ENCODE measurements at places on chromosomes 5 and 9.

DNA sequence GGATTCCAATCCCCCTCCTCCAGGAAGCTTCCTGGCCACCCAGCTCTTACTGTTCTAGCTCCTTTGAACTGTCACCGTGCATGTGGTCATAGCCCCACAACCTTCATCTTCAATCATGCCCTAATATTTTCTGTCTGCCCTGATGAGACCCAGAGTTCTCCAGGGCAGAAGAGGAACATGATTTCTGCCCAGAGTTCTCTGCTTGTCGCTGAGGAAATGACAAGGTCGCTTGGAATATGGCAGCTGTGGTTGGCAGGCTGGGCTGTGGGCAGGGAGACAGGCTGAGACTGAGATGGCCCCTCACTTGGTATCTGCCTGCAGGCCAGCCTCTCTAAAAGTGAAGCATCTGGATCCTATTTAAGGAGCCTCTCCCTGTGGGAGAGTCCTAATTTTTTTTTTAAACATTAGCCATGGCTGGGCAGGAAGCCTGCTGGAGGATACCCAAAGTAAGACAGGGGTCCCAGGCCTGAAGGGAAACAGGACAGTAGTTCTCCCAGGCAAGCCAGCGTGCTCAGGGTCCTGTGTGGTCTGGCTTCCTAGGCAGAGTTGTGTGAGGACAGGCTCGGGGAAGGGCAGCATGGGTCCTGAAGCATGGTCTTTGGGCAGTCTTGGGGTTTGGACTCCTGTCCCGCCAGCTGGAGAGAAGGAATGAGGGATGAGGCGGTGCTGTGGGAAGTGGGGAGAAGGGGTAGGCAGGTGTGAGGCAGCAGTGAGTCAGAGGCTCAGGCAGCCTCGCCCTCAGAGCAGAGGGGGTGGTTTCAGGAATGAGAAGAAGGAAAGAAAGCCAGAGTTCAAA is 242.1 kb downstream of the FSTL4 start:
- DNase-seq, result no peak

DNA sequence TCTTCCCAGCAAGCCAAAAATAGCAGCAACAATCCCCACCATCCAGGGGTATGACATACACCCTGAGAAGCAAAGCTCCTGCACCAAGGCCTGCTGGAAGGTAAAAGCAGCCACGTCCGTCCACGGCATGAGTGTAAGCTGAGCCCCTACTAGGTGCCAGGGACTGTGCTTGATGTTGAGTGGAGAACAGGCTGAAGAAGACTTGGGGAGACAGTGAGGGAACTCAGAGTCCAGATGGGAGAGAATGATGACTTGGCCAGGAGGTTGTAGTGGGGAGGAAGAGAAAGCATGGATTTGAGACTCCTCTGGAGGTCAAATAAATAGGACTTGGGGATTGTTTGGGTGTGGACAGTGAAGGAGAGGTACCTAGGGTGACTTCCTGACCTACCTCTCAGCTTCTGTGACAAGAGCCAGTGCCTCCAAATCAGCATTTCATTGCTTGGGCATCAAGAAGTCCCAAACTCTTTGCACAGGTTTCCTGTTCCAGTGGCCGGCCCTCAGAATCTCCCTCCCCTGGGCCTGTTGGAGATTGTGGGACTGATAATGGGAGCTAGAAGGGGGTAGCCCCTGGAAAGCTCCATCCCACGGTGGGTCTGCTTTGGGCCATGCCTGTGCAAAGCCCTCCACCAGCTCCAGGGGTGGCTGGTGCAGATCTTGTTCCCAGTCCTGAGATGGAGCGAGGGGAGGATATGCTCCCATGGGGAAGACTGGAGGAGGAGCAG is 58.3 kb upstream of the ADAMTS2 start:
- DNase-seq, result no peak

DNA sequence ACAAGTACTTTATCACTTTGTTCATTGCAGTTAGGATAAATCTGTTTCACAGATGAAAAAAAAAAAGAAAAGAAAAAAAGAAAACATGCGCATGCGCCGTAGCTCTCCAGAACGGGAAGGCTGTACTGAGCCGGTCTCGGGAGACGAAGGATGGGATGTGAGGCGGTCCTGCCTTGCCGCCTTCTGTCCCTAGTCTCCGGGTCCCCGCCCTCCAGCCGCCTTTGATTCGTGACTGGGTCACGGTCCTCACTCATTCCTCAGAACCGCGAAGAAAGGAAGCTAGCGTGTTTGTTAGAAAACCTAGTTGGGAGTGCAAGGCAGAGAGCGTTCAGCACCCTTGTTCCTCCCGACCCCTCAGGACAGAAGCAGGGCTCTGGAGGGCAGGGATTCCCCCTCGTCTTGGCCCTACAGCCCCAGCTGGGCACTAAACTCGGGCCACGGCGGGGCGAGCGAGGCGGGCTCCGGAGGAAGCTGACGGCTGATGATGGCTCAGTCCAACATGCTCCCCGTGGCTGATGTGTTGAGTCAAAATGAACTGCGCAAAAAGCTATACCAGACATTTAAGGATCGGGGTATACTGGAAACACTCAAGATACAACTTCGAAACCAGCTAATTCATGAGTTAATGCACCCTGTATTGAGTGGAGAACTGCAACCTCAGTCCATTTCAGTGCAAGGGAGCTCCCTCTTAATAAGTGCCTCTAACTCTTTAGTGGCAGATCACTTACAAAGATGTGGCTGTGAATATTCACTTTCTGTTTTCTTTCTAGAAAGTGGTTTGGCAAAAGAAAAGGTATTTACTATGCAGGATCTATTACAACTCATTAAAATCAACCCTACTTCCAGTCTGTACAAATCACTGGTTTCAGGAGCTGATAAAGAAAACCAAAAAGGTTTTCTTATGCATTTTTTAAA is 40.0 kb downstream of the CPLANE1 start:
- DNase-seq, result no peak

DNA sequence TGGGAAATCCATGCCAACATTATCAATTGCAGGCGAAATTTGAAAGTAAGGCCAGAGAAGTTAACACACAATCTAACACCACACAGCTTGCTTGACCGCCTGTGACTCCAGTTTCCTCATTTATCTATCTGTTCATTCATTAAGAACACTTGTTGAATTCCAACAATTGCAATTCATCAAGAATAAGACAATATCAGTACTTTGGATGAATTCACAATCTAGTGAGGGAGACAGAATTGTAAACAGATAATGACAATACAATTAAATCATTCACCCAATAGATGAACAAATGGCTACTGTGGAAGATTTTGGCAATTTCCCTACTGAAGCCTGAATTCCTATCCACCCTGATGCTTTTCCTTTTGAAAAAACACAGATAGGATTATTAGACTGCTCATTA is 181.6 kb downstream of the TRIM36 start:
- DNase-seq, result no peak

GRCh38 chr9:93577078-93577974 is 942 bp downstream of the PHF2 start:
- no peak for DNase-seq

GRCh38 chr5:149766460-149767280 is 36.6 kb downstream of the PPARGC1B start:
- no peak for DNase-seq

DNA sequence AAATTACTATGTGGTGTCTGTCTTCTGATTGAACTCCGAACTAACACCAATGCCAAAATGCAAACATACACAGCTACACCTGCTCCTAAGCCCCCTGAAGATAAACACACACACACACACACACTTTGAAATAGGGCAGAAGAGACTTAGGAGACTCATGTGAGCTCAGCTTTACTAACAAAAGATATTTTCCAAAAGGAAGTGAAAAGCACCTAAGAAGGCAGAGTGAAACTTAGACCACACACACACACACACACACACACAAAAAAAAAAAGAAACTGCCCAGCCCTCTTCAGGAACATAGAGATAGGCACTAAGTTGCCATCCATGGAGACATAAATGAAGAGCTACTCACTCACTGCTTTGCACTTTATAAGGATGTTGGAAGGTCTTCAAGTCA is 45.2 kb upstream of the APC start:
- DNase-seq, result no peak

DNA sequence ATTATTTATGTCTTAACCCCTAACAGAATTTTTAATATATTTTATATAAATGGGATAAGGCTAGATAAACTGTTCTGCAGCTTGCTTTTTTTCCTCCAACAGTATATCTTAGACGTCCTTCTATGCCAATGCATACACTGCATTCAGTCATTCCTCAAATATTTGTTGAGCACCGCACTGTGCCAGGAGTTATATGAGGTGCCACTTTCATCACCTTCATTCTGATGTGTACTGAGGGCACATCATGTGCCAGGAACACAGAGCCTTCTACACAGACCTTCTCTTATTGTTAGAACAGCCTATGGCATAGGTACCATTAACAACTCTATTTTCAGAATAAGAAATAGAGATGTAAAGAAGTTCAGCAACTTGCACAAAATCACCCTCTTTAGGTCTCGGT is 570.1 kb downstream of the CDK5RAP2 start:
- no peak for DNase-seq
